ENCODE measurements at places on chromosomes 5 and 9.
A peak's percentile ranks its signal among the peaks of the same experiment; 100 is the strongest.

GRCh38 chr5:14109041-14109747 is 33.9 kb upstream of the TRIO start:
- peak; percentile 2 for DNase-seq

GRCh38 chr9:70832492-70832891 is 288.9 kb downstream of the TRPM3 start:
- DNase-seq = no peak

DNA sequence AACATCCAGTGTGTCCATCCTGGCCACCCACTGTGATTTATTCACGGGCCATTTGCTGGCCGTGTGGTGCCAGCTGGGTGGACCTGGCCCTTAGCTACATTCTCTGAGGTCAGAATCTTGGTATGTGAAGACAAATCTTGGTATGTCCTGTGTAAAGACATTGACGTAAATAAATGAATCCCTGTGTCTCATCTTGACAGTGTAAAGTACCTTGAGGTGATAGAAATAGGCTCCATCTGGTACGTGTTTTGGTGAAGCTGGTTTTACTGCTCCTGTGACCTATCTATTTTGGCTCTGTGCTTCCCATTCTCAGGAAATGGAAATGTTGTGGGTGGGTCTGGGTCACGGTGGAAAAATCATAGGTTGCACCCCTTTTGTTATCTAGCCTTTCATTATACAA is 245.4 kb upstream of the ANKH start:
- no peak for DNase-seq

DNA sequence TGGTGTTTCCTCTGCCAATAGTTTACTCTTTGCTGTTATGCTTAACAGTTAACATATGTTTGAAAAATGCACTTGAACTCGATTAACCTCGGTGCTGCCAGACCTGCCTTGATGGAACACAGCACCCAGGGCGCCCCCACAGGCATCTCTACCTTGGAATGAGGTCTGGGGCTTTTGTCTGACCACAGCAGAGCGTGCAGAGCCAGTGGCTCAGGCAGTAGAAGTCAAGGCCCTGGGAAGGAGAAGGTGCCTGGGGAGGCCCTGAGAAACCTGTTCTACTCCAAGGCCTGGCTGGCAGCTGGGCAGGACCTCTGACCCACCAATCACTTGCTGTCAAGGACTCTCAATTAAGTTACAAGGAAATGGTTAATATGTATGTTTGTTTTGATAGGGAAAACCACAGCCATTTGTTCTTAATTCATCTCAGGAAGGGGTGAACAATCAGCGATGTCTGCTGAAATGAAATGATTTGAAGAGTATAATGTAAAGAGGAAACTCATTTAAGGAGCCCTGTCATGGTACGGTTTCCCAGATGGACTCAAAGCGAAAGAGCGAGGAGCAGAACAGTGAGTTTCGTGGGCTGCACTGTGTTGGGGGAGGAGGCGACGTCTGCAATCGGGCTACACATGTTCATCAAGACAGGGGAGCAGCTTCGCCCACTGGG is 21.9 kb downstream of the MACROH2A1 start:
- no peak for DNase-seq

DNA sequence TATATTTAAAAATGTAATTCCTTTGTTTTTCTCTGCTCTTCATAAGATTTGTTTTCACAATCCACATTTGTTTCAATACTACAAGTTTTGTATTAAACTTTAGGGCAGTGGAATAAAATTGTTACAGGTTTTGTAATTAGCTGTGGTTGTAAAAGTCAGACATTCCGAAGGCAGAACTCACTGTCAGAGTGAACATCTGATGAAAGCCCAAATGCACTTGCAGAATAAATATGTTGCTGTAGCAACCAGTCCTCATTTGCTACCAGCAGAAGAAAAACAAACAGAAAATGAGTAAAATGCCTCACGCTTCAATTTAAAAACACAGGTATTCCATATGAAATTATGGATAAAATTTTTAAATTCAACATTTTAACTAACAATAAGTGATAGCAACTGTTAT is 740.1 kb upstream of the FAM174A start:
- DNase-seq = no peak

DNA sequence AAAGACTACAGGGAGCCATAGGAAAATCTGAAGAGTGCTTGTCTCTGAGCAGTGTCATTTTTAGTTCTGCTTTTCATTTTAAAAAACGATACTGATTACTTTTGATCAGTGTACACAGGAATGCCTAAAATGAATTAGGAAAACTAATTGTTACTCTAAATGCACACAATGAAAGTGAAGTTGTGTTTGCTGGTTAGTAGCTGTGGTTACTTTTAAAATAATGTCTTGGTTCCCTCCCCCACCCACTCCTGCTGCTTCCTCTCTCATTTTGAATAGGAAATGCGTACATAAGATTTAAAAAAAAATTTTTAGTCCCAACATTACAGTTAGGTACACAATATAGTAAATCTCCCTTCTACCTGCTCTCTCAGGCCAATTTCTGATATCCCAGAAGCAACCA is 47.5 kb upstream of the PLPP1 start:
- peak; percentile 59 for DNase-seq

DNA sequence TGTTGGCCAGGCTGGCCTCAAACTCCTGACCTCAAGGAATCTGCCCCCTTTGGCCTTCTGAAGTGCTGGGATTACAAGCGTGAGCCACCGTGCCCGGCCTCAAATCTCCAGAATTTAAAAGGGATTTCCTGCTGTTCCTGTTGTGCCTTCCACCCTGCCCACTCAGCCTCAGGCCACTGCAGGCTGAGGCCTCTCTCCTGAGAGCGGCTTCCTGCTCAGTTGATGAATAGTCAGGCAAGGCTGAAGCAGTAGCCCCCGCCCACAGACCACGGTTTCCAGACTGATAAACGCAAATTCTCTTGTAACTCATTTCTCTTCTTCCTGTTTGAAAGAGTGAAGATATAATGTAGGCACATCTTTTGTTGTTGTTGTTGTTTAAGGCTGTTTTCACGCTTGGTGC is 127.0 kb upstream of the PLCXD3 start:
- peak; percentile 19 for DNase-seq

DNA sequence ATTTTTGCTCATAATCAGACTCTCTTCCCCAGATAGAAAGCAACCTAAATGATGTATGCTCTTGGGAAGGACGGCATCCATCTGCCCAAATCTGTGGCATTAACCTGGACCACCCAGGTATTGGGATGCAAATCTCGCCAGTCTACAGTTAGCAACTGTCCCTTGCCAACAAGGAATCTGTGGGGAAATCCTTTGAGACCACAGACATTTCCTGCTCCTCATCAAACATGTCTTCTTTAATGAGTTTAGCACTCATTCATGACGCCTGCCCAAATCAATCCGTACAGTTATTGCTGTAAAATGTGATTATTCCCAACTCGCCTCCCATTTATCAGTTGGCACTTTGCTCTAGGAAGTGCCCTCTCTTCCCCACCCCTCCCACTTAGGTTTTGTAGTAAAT is 7.8 kb downstream of the ROR2 start:
- no peak for DNase-seq

DNA sequence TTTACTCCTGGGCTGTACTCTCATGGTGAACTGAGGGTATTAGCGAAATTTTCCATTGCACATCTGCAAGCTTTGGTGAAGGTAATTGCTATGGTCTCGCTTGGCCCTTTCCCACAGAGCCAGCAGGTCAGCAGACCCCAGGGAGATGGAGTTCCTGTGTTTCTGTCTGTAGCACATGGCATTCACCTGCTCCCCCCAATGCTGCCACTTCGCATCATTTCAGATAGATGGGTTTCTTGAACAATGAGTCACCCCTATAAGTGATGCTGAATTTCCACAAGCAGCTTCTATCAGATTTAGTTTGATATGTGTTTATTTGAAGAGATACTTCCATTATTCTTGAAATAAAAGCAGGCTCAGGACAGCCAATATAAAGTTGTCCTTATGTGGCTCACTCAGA is 117.8 kb downstream of the ERCC6L2 start:
- DNase-seq = no peak

DNA sequence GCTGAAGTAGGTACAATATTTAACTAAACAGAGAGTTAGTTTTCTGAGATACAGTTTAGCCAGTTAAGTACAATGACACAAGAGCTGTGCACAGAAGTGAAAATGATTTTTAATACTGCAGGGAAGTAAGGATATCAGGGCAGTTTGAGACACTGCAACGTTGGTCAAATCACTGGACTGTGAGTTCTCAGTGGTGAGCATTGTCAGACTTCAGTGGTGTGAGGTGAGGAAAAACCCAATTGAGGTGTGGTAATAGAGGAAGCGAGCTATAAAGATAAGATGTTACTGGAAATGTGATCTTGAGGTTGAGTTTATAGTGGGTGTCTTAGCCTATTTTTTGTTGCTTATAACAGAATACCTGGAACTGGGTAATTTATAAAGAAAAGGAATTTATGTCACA is 12.8 kb upstream of the FBXL7 start:
- no peak for DNase-seq

DNA sequence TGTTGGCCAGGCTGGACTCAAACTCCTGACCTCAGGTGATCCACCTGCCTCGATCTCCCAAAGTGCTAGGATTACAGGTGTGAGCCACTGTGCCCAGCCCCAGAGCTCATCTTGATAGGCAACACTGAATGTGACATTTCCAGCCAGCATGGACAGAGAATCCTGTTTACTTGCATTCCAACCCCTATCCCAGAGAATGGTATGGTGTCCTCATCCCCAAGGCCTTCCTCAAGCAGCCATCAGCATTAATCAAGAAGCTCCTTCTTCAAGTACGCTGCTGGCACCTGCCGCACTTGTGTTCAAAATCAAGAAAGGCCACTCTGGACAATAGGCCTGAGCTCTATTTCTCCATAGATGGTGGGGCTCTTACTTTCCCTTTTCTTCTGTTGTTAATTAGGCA is 40.2 kb downstream of the STARD4 start:
- no peak for DNase-seq

- no peak for DNase-seq
Measured at GRCh38 chr5:119396030-119396664, 40.3 kb downstream of the TNFAIP8 start.

GRCh38 chr5:123180178-123180577 is 91.1 kb downstream of the PRDM6 start:
- DNase-seq = no peak

DNA sequence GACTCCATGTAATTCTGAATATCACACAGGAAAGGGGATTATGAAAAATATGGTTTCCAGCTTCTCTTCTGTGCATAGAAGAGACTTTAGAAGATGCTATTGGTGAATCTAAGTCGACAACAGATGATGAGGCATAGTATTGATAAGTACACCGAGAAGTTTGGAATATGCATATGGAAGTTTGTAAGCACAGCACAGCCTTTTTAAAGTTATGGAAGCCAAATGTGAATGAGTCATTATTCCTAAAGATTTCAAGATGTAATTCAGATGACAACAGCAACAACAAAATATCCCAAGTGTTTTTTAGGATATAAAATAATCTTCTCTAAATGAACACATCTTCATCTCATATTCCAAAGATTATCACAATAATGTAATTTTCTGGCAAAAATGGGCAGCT is 1723.3 kb downstream of the EFNA5 start:
- DNase-seq = no peak

DNA sequence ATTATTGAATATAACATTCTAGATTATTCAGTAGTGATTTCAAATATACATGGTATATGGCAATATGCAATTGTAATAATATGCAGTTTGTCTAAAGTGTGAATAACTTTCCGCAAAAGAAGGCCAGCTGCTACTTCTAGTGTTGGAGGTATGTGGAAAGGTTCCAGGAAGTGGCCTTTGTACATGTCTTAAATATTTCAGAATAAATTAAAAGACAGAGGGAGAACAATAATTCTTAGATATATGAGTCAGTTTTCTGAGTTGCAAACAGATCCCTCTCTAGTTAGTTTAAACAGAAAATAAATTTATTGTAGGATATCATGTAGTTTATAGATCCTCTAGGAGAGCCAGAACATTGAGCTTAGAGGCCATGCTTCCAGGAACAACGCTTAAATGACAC is 210.8 kb upstream of the ELL2 start:
- DNase-seq = no peak

DNA sequence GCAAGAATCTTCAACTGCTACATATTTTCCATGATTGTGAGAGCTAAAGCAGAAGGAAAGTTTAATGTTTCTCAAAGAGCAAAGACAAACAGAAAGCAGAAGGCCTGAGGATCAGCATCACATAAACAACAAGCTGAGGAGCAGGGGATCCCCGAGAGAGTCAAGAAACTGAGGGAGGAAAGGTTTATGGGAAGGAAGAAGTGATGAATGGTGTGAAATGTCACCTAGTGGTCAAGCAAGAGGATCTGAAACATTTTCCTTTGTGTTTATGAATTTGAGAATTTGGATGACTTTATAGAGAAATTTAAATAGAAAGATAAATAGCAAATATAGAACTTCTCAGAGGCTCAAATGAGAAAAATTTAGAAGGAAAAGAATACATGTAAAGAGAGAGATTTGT is 481.9 kb downstream of the CHSY3 start:
- no peak for DNase-seq

GRCh38 chr9:127805620-127806019 is 2.9 kb downstream of the FPGS start:
- peak; percentile 12 for DNase-seq

GRCh38 chr9:121751686-121752445 is 100.4 kb downstream of the DAB2IP start:
- DNase-seq = no peak

DNA sequence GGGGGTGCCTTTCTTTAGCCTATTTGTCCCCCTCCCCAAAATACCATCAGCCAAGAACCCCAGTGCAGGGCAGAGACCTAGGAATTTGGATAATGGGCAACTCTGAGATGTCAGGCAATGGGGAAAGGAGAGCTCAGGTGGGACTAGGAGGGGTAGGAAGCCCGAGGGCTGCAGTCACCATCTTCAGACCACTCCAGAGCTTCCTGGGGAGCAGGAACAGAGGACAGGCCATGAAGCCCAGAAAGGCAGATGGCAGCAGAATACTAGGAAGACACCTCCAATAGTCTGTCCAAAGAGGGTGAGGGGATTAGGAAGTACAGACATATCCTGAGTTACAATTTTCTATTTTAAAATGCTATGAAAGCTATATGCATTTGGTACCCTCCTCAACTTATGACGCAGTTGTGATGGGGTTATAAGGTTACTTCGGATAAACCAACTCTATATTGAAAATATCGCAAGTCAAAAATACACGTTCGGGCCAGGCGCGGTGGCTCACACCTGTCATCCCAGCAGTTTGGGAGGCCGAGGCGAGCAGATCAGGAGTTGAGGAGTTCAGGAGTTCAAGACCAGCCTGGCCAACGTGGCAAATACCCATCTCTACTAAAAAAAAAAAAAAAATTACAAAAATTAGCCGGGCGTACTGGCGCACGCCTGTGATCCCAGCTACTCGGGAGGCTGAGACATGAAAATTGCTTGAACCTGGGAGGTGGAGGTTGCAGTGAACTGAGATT is 34.6 kb upstream of the IL17B start:
- DNase-seq = no peak

- no peak for DNase-seq
Measured at GRCh38 chr5:75567710-75568109, 43.5 kb upstream of the ANKDD1B start.

GRCh38 chr5:33843579-33843978 is 48.2 kb downstream of the ADAMTS12 start:
- no peak for DNase-seq

Measured in MV-4-11 (cell line).